ENCODE measurements at places on chromosomes 16 and 17.

DNA sequence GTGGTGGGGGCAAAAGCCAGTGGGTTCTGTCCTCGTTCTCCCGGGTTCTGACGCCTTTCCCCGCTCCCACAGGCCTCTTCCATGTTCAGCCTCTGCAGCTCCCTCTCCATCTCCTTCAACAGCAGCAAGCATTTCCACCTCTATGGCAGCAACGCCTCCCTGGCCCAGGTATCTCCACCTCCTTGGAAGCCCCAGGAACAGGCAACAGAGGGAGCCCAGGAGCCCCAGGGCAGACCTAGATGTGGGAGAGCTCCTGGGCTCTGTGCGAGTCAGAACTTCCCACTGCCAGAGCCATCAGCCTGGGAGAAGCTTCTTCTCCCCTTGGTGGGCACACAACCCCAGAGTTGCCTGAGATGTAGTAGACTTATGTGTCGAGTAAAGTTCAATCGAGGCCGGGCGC, 7.8 kb downstream of the ZNF768 start:
- no peak for DNase-seq

- DNase-seq = no peak
Measured at GRCh38 chr17:34930283-34930682, 31.0 kb downstream of the CCT6B start.

DNA sequence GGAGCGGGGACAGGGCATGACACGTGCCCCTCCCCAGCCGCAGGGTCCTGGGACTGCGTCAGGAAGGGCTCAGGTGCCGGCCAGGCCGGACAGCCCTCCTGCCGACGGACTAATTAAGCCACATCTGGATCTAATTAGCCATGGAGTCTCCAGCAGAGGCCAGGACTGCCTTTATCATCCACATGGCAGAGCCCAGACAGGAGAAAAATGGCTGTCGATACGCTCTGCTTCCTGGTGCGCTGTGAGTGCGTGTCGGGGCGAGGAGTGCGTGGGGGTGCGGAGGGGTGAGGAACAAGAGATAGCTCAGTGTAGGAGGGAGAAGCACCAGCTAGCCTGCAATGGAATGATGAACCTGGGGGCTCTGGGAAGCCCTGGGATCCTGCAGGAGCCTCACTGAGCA, 218.8 kb downstream of the IRF8 start:
- DNase-seq = no peak

- DNase-seq = no peak
Measured at GRCh38 chr16:87486282-87486681, 6.5 kb downstream of the ZCCHC14 start.

GRCh38 chr17:48463526-48463925, 33.5 kb upstream of the SKAP1 start:
- no peak for DNase-seq

- DNase-seq = peak; percentile 95
Measured at GRCh38 chr17:38912221-38912813, 13.1 kb upstream of the LASP1NB start.

- no peak for DNase-seq
Measured at GRCh38 chr16:75485230-75486013, 9.8 kb downstream of the CHST6 start.

GRCh38 chr16:9159839-9160550, 68.6 kb downstream of the HAPSTR1 start:
- DNase-seq = peak; percentile 65

DNA sequence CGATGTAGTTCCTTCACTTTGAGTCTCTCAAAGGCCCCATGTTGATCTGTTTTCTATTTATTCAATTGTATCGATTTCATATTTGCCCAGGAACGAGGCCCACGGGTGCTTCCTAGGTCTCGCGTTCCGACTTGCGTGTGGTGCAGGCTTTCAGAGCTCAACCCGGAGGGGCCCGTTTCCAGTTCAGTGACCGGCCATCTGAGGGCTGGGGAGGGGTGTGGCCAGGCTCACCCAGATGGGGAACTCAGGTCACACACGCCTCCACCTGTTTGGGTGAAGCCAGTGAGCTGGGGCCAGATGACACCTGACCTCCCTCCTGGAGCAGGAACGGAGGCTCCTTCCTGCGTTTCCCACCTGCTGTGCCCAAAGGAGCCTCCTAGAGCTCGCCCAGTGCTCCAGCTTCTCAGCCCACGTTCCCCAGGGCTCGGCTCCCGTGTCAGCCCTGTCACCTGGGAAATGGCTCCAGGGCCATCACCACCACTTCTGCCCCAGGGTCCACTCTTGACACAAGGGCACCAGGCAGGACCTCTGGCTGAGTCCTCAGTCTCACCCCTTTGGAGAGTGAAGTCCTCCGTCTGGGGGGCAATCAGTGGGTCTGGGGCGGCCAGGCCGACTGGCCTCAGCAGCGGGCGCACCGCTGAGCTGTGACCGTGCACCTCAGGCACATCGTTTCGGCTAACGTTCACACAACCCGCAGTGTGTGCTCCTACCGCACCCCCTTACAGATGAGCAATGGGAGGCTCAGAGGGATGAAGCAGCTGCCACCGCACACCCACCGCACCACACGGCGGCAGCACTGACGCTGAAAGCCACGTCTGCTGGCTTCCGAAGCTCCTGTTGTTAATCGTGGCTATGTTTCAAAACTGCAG, 18.0 kb downstream of the FOXF1 start:
- DNase-seq = no peak

DNA sequence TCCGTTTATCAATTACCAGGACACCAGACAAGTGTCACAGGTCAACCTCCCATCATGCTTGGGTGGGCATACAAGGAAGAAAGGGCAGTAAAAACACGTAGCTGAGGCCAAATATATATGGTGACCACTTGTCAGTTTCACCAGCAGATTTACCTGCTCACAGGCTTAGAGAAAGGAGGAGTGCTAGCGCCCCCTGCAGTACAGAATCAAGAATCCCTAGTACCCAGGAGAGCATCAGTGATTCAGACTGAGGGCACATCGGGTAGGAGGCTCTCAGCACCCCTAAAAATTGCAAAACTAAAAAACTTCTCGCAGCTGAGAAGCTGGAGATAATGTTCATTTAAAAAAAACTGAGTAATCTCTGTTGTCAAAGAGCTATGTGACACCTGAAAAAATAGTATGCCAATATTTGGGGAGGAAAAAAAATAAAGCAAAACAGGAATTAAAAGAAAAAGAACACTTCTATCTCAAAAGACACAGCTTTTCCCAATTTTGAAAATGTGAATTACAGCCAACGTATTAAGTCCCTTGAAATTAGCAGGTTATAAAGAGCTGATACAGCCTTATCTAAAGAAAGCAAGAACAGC, 21.2 kb upstream of the MON1B start:
- DNase-seq = peak; percentile 60

DNA sequence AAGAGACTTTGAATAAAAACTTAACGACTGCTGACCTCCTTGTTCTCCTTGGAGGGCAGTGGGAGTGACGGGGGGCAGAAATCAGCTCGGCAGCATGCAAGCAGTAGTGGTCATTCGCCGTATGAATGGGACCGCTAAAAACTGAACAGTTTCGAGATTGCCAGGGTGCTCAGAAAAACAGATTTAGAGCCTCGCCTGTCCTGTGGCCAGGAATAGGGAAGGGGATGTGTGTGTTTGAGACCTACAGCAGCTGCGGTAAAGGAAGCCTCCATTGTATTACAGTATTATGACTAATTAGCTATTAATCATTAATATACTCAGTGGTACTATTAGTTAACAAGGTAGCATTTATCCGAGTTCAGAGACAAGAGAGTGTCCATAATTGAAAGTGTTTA, 670 bp upstream of the ZNF652 start:
- DNase-seq = peak; percentile 7

DNA sequence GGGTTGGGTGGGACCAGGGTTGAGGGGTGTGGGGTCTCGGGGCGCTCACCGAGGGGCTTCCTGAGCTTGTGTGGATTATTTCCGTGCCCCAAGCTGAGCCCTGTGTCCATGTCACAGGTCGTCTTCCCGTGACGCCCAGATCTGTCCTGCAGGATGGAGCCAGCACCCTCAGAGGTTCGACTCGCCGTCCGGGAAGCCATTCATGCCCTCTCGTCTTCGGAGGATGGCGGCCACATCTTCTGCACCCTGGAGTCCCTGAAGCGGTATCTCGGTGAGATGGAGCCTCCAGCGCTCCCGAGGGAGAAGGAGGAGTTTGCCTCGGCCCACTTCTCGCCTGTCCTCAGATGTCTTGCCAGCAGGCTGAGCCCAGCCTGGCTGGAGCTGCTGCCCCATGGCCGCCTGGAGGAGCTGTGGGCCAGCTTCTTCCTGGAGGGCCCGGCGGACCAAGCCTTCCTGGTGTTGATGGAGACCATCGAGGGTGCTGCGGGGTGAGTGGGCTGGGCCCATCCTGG, 1.0 kb downstream of the TELO2 start:
- peak; percentile 31 for DNase-seq

- no peak for DNase-seq
Measured at GRCh38 chr16:27642756-27643155, 92.8 kb downstream of the KATNIP start.

DNA sequence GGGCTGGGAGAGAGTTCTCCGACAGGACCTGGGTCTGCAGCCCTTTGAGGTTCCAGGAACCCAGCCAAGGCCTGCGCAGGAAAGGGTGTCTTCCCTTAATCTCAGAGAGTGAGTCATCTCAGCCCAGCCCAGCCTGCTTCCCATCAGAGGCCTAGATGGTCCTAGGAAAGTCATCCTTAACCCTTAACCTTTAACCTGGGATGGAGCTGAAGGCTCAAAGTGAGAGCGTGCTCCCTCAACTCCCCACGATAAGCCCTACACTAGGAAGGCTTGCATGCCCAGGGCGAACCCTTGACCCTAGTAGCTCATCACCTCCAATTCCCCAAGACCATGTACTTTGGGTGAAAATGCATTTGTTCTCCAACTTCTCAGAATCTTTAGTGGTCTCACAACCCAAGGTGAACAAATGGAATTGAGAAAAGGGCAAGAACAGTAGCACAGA, 4.8 kb upstream of the ATXN7L3 start:
- DNase-seq = no peak

DNA sequence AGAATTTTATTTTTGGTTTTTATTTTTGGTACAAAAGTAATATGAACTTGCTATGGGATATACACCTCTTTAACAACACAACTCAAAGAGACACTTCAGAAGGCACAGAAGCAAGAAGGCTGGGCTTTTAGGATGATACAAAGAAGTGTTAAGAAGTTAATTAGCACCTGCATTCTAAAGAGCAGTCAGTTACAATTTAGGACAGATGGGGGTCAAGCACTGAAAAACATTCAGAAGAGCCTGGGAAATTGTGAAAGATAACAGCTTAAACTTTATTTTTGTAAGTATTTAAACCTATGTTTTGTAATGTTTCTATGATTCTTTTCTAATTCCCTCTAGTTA, 163.5 kb downstream of the CDH8 start:
- DNase-seq = no peak

DNA sequence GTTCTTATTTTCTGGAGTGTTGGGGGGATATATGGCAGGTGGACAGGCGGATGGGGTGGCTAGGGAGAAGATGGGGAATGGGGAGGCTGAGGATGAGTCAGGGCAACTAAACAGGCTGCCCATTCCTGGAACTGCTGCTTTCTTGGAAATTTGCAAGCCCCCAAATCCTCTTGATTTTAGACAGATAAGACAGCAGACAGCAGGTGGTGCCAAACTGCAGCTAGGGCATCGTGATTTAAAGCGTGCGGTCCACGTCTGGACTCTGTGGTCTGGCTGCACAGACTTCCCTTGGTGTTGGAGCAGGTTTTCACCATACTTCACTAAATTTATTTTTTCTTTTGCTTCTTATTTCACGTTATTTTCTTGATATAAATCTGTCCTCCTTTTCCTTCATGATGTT, 10.9 kb upstream of the KRT24 start:
- DNase-seq = no peak

DNA sequence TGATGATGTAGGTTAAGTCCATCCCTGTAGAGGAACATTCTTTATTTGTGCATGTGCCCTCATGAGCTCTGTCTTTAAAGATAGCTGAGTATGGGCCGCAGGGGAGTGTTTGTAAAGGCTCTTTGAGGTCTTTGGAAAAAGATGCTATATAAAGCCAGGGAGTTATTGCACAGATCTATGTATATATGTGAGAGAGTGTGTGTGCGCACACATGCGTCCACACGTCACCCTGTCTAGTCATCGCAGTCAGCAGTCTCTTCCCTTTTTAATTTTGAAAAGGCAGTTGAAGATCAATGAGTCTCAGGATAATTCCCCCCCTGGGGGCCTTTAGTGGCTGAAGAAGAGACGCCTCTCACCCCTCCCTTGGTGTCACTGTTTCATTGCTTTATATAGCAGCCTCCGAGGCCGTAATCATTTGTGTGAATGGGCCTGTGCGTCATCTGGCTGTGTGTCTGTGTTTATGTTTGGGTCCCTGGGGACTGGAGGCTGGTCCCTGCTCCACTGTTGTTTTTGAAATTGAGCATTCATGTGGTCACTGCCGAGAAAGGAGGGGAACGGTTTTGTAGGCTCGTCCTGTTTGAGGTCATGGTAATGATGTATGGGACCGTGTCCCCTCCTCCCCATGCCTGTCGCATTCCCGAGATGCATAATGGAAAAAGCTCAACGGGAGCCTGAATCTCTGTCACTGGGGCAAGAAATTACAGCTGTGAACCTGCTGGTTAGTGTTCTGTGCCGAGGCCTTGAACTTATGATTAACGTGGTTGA, 143.9 kb downstream of the SNX29 start:
- no peak for DNase-seq

- no peak for DNase-seq
Measured at GRCh38 chr17:1056761-1057160, 59.8 kb downstream of the TIMM22 start.

- no peak for DNase-seq
Measured at GRCh38 chr17:8488901-8489300, 53.2 kb downstream of the NDEL1 start.

DNA sequence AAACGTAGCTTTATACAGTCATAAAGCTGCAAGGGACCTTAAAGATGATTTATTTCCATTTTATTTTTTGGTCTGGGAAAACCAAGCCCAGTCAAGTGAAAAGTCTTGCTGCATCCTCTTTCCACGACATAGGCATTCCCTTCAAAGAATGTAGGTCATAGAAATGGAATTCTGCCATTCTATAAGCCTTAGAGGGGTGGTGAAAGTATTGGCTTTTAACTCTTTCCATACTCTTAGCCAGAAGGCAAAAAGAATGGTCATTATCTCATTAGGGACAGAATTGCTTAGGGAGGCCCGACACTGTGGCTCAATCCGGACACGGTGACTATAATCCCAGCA, 7.9 kb upstream of the MSL1 start:
- no peak for DNase-seq

DNA sequence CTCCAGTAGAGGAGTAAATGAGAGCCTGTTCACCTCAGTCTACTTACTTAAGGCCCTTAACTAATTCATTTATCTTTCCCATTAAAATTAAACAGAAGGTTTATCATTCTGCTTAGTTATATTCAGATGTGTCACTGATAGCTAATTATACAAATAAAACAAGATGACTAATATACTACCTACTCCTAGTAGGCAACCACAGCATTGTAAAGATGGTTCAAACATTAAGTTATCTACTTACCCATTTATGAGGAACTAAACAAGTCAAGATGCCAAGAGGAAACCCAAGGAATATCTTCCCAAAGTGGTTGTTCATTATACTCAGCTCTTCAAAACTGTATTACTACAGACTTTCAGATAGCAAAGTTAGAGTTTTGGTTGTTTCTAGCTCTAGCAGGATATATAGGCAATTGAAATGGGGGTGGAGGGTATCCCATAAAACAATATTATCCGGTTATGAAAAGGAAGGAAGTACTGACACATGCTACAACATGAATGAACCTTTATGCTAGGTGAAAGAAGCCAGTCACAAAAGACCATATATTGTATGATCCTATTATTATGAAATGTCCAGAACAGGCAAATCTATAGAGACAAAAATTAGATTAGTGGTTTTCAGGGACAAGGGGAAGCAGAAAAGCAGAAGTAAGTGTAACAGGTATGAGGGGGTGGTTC, 56.5 kb downstream of the SPAG9 start:
- no peak for DNase-seq

All from body of pancreas (tissue), 4 donors.